ENCODE measurements at places on chromosomes 2 and 18.

- no peak for DNase-seq
These were observed 18.9 kb downstream of the ASB1 start for GRCh38 chr2:238445409-238446190.

GRCh38 chr2:171972329-171972982 lies 27.3 kb upstream of the METAP1D start:
- DNase-seq: no peak

GRCh38 chr2:165479856-165480255 lies 10.4 kb downstream of the CSRNP3 start:
- no peak for DNase-seq

DNA sequence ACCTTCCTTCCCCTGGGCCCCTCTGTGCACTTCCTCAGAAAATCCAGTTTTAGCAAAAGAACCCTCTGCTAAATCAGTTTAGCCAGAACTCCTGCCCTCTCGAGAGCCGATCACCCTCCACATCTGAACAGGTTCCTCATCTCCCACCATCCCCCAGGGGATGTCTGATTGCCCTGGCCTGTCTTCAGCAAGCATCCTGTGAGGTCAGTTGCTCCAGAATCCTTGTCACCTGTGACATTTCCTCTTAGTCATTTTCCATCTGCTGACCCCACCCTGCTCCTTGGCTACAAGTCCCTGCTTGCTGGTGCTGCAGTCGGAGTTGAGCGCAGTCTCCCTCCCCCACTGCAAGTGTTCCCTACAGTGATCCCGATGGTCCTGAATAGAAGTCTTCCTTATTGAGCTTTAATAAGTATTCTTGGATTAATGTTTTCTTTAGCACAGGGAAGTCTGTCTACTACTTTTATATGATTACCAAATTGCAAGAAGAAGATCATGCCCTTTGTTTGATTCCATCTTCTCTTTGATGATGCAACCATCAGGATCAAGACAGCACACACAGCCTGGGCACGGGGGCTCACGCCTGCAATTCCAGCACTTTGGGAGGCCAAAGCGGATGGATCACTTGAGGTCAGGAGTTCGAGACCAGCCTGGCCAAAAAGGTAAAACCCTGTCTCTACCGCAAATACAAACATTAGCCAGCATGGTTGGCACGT lies 30.9 kb upstream of the UBE2F start:
- DNase-seq: no peak

- DNase-seq: no peak
These were observed 98.9 kb downstream of the HNMT start for GRCh38 chr2:138063181-138063580.

GRCh38 chr2:125543968-125544514 lies 1111.9 kb upstream of the GYPC start:
- no peak for DNase-seq

- DNase-seq: peak; percentile 71
These were observed 41.0 kb upstream of the ACTR3 start for GRCh38 chr2:113848758-113849415.

- DNase-seq: no peak
These were observed 118.5 kb upstream of the ZFP36L2 start for GRCh38 chr2:43344868-43345373.

- DNase-seq: no peak
These were observed 116.1 kb downstream of the CYP26B1 start for GRCh38 chr2:72031346-72032110.

- DNase-seq: peak; percentile 57
These were observed 87.4 kb downstream of the MYO5B start for GRCh38 chr18:50107468-50107977.

GRCh38 chr2:205586626-205587025 lies 95.7 kb upstream of the NRP2 start:
- DNase-seq: no peak

DNA sequence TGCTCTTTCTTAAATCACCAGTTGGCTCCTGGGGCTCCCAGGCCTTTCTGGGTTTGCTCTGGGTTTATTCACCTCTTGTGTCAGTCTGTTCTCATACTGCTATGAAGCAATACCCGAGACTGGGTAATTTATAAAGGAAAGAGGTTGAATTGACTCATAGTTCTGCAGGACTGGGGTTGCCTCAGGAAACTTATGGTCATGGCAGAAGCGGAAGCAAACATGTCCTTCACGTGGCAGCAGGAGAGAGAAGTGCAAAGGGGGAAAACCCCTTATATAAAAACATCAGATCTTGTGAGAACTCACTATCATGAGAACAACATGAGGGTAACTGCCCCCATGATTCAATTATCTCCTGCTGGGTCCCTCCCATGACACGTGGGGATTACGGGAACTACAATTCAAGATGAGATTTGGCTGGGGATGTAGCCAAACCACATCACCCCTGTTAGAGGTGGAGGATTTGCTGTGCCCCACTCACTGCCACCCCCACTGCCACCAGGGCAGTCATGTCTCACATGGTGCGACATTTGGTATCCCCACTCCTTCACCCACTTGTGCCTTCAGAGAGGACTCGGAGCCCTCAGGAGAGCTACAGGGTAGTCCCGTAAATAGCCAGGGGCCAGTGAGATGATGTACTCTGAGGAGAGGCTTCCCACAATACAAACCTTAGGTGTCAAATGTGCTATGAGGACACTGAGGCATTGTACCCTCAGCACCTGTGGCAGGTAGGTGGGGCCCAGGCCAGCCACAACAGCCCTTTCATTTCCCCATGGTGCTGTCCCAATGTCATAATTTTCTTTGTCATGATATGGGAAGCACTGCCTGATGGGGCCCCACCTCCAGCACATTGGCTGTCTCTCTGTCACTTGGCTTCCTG lies 35.7 kb downstream of the CDC42EP3 start:
- DNase-seq: peak; percentile 40

DNA sequence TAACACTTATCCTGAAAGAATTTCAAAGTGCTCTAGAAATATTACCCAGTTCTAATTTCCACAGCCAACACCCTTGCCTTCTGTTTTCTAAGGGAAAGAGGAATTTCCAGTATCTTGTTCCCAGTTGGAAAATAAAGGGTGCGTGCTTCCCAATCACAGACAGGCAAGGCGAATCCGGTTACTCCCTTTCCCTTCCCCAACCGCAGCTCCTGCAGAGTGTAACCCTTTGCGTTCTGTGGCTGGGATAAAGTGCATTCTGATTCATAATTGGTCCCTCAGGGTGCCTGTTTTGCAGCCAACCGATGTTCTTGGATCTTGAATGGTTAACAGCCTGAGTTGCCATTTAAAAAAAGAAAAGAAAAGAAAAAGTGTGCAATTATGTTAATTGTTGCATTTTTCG lies 40.6 kb upstream of the PGAP1 start:
- DNase-seq: no peak

DNA sequence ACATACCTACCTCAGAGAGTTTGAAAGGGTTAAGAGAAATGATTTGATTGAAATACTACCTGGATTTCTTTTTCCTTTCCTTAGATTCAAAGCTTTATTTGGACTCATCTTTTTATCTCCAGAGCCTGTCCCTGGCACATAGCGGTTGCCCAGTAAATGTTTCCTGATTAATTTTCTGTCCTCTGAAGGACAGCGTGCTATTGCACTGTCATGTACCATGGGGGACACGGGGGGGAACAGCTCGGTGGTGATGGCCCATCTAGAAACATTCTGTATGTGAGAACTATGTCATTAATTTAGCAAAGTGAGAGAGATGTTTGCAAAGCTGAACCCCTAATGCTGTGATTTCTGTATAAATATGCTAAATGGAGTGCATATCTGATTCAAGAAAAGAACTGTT lies 26.4 kb upstream of the CABYR start:
- no peak for DNase-seq

GRCh38 chr2:57278451-57278850 lies 768.2 kb upstream of the VRK2 start:
- no peak for DNase-seq

- DNase-seq: no peak
These were observed 23.3 kb upstream of the ROCK1 start for GRCh38 chr18:21134895-21135294.

DNA sequence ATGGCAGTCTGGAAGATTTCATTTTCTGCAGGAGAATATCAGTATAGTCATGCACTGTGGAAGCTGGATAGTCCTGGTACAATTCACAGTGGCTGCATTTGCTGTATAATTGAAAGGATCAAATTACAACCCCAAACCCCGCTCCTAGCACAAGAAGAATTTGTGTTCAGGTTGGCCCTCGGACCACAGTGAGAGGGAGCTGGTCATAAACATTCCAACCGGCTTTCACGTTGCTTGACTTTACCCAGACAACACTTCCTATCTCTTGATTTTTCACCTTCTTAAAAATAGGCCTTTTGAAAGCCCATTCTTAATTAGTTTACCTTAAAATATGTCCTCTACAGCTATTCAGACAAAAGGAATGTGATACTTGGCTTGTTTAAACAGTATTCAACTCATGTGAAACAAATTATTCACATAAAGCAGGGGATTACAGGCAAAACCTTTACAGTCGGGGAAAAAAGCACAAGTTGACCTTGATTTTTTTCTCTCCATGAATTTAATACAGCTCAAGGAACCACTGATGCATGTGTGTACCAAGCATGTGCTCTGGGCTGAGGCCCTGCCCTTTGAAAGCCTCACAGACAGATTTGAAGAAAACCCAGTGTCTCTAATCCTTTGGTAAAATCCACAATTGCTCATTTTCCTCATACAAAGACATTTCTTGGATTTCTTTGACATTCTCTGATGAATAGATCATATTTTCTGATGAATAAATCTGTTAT lies 143.0 kb upstream of the SOX11 start:
- DNase-seq: peak; percentile 2

DNA sequence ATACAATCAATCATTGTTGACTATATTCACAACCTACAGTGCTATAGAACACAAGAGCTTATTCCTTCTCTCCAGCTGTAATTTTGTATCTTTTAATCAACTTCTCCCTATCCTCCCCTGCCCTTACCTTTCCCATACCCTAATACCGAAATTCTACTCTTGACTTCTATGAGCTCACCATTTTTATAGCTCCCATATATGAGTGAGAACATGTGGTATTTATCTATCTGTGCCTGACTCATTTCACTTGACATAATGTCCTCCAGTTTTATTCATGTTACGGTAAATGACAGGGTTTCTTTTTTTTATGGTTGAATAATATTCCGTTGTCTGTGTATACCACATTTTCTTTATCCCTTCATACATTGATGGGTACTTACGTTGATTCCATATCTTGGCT lies 2.6 kb downstream of the MROH2A start:
- DNase-seq: no peak

DNA sequence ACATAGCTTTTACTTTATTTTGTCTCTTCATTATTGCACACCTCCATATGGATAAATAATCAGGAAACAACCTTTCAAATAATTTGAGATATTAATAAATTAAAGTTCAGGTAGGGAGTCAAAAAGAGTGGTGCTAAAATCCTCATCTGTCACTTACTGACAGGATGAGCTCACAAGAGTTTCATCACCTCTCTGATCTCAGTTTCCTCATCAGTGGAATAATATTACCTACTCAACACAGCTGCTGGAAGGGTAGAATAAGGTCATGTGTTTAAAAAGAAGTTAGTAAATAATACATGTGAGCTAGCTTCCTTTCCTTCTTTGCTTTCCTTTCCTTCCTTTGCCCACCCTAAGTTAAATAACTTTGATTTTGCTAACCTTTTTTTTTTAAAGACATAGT lies 61.9 kb downstream of the RDH14 start:
- no peak for DNase-seq

DNA sequence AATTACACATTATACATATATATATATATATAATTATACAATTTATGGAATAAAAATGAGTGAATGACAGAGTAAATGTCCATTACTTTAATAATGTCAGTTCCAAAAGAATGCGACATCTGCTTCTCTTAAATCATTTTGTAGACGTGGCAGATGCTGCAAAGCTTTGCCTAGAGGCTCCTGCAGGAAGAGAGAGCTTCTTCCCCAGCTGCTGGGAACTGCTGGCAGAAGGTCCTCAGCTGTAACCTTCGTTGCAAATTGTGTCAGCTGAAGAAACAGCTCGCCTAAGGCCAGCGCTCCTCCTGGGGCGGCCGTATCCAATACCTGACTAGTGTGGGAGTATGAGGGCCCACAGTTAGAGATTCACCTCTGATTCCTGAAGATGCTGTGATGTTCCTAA lies 9.6 kb upstream of the THNSL2 start:
- no peak for DNase-seq

GRCh38 chr2:23480957-23481797 lies 96.2 kb downstream of the KLHL29 start:
- peak; percentile 59 for DNase-seq

- no peak for DNase-seq
These were observed 683.2 kb downstream of the SATB2 start for GRCh38 chr2:198774576-198774975.

GRCh38 chr2:174436351-174436750 lies 40.8 kb downstream of the SCRN3 start:
- DNase-seq: no peak

DNA sequence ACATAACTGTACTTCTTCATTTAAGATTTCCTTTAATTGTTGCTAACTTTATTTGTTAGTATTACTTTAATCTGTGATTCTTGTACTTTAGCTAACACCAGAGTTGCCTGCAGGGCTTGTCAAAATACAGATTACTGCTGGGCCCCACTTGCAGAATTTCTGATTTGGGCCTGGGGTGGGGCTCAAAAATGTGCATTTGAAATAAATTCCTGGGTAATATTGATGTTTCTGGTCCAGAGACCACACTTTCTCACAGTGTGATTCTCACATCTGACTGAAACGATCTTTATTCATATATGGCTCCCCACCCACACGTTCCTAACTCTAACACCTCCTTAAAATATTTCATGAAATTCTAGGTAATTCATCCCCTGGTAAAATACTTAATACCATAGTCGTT lies 452.6 kb upstream of the ACVR2A start:
- DNase-seq: no peak
